Stimulated activated CD4-positive, alpha-beta T cell treated with anti-CD3 and anti-CD28 coated beads, Interleukin-1b, Interleukin-23, amount 100 ng/mL, for 1 hour (primary cell): ENCODE measurements at places on chromosomes 1 and 21.

DNA sequence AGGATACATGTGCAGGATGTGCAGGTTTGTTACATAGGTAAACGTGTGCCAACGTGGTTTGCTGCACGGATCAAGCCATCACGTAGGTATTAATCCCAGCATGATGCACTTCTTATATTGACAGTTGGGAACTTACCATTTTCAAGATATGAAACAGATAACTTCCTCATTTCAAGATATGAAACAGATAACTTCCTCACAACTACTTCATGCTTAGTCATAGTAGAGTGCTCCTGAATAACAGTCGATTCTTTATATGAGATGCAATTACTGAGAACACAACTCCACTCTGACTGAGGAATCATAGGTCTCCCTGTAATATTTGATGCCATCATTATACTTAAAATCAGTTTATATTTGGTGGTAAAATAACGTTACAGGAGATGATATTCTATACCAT, 1124.3 kb downstream of the AMY1C start:
- no peak for DNase-seq

DNA sequence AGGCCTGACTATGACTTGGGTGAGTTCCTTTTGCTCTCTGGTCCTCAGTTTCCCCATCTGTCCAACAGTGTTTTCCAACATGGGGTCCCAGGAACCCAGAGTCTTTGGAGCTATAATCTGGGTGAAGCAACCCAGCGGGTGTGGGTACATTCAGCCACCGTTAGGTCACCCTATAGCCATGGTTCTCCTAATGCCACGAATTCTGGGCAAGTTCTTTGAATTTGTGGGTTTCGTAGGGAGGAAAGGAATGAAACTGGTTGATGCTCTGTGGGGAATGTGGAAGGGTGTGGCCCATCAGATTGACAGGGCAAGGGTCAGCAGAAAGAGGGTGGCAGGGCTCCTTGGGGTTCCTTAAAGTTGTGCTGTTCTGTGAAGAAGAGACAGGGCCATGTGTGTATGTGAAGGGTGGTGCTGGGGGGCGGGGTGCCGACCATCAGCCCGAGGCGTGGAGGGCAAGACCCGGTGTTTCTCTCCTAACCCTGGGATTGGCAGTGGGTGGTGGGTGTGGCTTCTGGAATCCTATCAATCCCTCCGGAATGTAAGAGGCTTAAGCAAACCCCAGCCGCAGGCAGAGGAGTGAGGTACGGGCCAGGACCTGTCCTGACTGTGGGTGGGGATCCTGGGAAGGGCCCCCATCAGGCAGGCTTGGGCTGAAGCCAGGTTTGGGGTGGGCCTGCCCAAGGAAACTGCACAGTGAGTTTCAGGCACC, 35.5 kb upstream of the ZNF362 start:
- no peak for DNase-seq

GRCh38 chr1:204524986-204525385, 8.8 kb downstream of the MDM4 start:
- no peak for DNase-seq

- DNase-seq: no peak
Observed at GRCh38 chr1:157356601-157357000, 195.7 kb downstream of the FCRL5 start.

- no peak for DNase-seq
Observed at GRCh38 chr1:81802707-81803430, 2.1 kb downstream of the ADGRL2 start.

- no peak for DNase-seq
Observed at GRCh38 chr1:154752273-154753030, 117.6 kb downstream of the KCNN3 start.

GRCh38 chr1:170407581-170407980, 124.4 kb upstream of the GORAB start:
- DNase-seq: no peak

- no peak for DNase-seq
Observed at GRCh38 chr1:163072658-163073057, 3.5 kb downstream of the RGS4 start.

DNA sequence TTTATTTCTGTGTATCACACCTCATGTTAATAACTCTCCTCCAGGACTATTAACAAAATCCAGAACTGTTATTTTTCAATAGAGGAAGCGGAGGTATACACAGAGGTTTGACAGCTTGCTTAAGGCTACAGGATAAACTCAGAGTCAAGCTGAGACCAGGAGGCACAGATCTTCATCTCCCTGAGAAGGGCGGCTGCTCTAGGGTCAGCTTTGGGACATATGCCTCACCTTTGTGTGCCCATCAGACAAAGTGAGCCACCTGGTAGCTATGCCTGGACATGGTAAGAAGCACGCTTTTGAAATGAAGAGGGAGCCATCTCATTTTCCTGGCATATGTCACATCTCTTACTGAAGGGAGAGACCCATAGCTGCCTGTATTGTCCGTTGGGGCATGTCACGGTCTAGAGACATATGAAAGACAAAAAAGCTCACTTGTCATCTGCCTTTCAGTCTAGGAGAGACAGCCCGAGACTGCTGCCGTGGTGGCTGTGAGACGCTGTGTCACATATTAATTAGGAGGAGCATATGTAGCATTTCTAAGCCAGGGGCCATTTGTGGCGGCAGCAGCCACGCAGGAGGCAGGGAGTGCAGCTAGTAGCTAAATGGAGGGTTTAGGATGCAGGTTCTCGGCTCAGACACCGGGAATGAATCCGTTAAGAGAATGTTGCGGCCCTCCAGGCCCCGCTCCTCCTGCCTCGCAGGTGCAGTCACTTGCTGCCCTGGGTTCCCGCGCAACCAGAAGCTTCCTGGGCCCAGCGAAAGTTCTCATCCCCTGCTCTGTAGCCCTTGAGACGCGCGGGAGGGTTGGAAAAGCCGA, 161.3 kb upstream of the C1orf21 start:
- no peak for DNase-seq

- no peak for DNase-seq
Observed at GRCh38 chr1:169472738-169473137, 13.0 kb downstream of the SLC19A2 start.

GRCh38 chr1:199182186-199182843, 543.5 kb downstream of the PTPRC start:
- no peak for DNase-seq

GRCh38 chr1:15525050-15526020, 1.3 kb upstream of the DNAJC16 start:
- DNase-seq: no peak

- no peak for DNase-seq
Observed at GRCh38 chr1:161726473-161727255, 5.3 kb downstream of the FCRLB start.

GRCh38 chr1:3814065-3814464, 17.8 kb upstream of the LRRC47 start:
- DNase-seq: no peak

GRCh38 chr1:6904476-6905170, 119.4 kb downstream of the CAMTA1 start:
- no peak for DNase-seq

GRCh38 chr1:244628789-244629188, 24.1 kb upstream of the DESI2 start:
- no peak for DNase-seq

GRCh38 chr1:218527737-218528136, 182.6 kb downstream of the TGFB2 start:
- DNase-seq: no peak

- DNase-seq: no peak
Observed at GRCh38 chr21:27077501-27077900, 110.6 kb upstream of the ADAMTS5 start.

GRCh38 chr1:203629507-203630082, 3.0 kb downstream of the ATP2B4 start:
- no peak for DNase-seq

DNA sequence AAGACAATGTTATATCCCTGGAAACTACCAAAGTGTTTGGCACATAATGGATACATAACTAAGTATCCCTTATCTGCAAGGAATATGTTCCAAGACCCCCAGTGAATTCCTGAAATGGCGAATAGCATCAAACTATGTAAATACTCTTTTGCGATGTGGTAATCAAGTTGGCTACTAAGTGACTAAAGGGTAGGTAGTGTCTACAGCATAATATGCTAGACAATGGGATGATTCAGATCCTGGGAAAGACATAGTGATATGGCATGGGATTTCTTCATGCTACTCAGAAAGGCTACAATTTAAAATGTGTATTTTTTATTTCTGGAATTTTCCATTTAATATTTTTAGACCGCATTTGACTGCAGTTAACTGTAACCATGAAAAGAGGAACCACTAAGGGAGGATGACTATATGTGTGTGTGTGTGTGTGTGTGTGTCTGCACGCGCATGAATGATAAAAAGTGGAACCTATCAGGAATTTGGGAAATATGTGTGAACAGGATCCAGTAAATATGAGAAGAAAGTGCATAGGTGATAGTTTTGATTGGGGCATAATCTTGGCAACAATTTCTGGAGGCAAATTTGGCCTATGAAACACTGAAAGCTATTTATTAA, 1899.9 kb downstream of the NCAM2 start:
- DNase-seq: no peak
